ENCODE measurements at places on chromosomes 4 and X.

DNA sequence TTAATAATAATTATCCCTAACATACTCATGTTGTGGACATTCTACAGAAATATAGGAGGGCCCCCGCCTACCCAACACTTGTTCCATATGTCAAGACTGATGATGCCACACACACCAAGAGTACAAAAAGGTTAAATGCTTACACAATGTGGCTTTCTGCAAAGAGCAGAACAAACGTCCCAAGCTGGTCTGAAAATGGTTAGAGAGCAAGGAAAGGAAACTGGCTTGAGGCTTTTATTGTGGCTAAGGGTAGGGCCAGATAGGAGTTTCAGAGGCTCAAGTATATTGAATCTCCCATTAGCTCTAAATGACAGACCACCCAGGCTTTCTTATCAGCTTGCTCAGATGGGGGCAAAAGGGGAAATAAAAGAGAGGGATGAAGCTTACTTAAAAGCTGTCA lies 134.1 kb upstream of the C1QTNF7 start:
- no peak for DNase-seq

DNA sequence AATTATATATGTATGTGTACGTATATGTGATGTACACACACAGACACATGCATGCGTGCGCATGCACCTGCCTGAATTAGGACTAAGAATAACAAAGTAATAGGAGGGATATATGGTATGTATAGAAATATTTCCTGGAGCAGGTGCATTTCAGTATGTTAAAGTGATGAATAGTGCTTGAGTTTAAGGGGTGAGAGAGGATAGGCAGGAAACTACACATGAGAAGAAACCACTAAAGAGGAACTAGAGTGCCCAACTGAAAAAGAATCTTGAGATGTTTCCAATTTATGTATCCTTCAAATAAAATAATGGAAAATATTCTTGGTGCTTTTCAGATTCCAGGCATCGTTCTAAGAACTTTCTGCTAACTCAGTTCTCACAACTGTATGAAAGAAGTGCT lies 52.6 kb upstream of the UNC5C start:
- no peak for DNase-seq

DNA sequence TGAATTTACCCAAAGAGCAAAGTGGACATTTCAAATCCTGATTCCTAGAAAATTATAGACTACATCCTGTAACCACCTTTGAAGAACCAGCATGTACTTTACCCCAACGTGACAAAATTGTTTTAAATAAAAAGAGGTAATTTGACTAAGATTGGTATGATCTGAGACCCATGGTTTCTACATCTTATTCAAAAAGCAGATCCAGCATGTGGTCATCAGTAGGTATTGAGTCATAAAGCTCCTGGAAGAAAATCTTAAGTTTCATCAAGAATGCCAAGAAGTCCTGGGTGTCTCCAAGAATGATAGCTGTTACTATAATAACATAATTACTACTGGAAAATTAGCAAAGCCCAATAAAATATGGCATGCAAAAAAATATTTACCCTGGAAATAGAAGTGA lies 61.8 kb downstream of the NFKB1 start:
- no peak for DNase-seq

GRCh38 chr4:155929833-155930232 lies 23.8 kb downstream of the CTSO start:
- no peak for DNase-seq

- no peak for DNase-seq
Measured at GRCh38 chr4:188332265-188332664, 193.0 kb downstream of the TRIML1 start.

GRCh38 chrX:123298026-123298425 lies 113.9 kb downstream of the GRIA3 start:
- DNase-seq, result no peak

DNA sequence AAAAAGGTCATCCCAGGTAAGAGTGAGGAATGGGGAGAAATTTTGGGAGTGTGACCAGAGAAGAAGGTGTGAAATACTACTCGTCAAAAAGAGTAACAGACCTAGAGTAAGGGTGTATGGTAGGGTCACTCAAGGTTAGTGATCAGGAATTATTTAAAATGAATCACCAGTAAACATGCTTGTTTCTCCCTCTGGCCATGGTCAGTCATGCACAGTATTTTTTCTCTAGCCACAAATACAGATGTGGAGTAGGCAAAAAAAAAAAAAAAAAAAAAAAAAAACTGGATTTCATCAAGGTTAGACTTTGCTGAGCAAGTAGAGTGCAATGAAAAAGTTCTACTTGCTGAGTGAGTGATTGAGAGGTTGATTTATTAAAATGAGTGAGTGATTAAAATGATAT lies 34.2 kb upstream of the SLIT2 start:
- DNase-seq, result no peak

- no peak for DNase-seq
Measured at GRCh38 chr4:173517781-173518424, 12.1 kb downstream of the HAND2 start.

GRCh38 chr4:26151615-26152014 lies 169.2 kb upstream of the RBPJ start:
- DNase-seq, result no peak

DNA sequence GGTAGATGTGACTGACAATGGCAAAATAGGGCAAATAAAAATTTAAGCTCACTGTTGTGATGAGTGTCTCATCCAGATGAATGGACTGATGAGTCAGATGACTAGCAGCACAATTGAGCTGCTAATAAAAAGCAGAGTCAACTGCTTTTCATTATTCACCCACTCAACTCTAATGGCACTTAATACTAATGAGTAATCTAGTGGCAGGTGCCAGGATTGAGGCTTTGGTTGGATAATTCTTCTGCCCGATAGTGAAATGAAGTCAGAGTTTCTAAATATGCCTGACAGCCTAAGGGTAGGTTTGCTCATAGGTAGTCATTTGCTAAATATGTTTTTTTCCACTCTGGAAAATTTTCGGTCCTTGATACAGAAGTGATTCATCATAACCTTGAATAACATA lies 10.4 kb downstream of the OGT start:
- no peak for DNase-seq

DNA sequence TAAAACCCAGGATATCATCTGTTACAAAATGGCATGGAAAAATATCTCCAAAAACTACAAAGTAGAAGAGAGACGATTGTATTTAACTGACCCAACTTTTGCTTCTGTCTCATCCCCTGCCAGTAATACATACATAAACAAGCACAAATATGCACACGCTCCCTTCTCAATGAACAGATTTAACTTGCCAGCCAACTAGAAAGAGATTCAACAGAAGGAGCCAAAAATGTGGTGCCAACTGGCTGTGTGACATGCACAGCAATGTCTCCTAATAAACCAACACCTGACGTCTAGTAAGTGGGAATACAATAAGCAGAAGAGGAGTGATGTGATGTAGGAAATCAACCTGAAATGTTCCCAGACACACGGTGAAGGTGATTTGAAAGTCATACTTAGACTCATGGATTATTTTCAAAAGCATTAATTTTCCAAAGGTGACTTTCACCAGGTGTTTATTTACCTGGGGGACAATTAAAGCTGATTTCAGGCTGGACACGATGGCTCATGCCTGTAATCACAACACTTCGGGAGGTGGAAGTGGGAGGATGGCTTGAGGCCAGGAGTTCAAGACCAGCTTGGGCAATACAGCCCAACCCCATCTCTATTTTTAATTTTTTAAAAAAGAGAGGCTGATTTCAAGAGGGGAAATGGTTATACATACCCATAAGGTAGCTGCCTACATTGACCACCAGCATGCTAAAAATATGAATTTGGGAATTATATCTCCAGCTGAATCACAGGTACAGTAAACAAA lies 33.7 kb downstream of the SH3RF1 start:
- no peak for DNase-seq

DNA sequence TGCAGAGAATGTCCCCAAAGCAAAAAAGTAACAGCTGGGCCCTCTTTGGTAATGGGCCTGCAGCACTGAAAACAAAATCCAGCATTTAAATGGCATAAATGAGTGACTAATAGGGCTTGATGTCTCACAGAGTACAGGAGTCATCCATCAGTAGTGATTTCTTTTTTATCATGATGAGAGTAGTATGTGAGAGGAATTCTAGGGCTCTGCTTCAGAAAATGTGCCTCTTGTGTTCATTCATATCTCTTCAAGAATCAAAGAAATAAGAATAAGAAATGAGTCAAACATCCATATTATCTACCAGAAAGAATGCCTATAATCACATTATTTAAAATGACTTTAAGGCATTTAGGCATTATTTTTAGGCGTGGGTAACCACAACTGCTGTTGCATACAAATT lies 792.9 kb upstream of the HTR2C start:
- DNase-seq, result no peak

GRCh38 chrX:56764153-56764974 lies 35.3 kb downstream of the NBDY start:
- DNase-seq, result peak; percentile 42

GRCh38 chr4:121096629-121097028 lies 24.3 kb upstream of the NDNF start:
- no peak for DNase-seq

- DNase-seq, result no peak
Measured at GRCh38 chrX:73831500-73831899, 268.5 kb downstream of the CHIC1 start.

GRCh38 chrX:153865321-153865580 lies 20.7 kb downstream of the L1CAM start:
- no peak for DNase-seq

GRCh38 chr4:33446953-33447352 lies 2726.8 kb downstream of the PCDH7 start:
- DNase-seq, result no peak

GRCh38 chrX:22177950-22178515 lies 94.7 kb upstream of the CBLL2 start:
- no peak for DNase-seq

DNA sequence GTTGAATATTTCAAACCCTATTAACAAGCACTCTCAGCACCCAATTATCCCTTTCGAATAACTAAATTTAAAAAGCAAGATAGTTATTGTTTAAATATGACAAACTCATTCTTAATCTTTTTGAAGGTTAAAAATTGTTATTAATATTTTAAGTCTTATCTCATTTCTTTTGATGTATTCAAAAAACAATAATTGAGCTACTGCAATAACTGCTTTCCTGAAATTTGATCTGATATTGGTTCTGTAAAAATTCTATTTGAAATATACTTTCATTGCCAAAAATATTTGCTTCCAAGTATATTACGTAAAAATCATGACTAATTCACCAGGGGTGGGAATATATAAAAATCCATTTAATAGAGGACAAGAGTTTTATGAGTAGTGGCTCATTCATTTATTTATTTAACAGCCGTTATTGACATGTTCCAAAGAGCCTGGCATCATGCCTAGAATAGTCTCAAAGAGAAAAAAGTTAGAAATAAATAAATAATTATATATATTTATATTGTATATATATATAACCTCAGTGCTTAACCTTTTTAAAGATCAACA lies 34.4 kb downstream of the GLRA3 start:
- DNase-seq, result no peak

- DNase-seq, result no peak
Measured at GRCh38 chrX:79133904-79134303, 10.6 kb upstream of the GPR174 start.

DNA sequence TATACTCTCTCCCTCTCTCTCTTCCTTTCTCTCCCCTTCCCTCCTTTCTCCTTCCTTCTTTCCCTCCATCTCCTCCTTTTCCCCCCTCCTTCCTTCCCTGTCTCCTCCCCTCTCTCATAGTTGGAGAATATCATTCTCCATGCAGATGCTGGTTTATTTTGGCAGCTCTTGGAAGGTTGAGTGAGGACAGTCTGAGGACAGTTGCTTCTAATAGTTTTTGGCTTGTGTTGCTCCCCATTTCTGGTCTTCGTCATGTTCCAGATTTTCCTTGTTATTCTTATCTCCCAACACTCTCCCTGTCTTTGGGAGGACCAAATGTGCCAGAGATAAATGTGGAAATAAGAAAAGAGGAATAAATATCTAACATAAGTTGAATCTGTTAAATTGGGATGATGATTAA lies 263.0 kb downstream of the FRMPD4 start:
- no peak for DNase-seq

GRCh38 chrX:108734426-108734825 lies 1.9 kb downstream of the IRS4 start:
- DNase-seq, result no peak

- DNase-seq, result no peak
Measured at GRCh38 chr4:81003597-81004111, 26.9 kb upstream of the BMP3 start.

- no peak for DNase-seq
Measured at GRCh38 chr4:99151452-99151851, 7.4 kb upstream of the ADH4 start.

DNA sequence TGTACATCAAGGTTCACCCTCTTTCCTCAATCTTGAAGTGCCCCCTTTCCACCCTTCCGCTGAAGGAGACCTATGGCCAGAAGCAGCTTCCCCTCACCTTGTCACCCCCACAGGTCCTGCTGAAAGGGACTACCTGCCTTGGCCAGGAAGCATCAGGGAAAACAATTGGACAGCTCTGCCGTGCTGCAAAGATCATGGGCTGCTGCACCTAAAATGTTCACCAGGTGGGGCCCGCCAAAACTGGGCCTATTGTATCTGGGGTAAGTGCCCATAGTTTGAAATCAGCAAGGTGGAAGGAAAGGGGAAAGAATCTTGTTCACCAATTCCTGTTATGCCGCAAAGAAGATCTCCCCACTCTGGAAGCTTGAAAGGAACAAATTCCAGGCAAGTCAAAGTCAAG lies 18.4 kb downstream of the GRIA3 start:
- no peak for DNase-seq

- DNase-seq, result no peak
Measured at GRCh38 chrX:134711135-134711921, 53.1 kb upstream of the PLAC1 start.

- DNase-seq, result no peak
Measured at GRCh38 chr4:101670897-101671296, 119.6 kb upstream of the BANK1 start.

DNA sequence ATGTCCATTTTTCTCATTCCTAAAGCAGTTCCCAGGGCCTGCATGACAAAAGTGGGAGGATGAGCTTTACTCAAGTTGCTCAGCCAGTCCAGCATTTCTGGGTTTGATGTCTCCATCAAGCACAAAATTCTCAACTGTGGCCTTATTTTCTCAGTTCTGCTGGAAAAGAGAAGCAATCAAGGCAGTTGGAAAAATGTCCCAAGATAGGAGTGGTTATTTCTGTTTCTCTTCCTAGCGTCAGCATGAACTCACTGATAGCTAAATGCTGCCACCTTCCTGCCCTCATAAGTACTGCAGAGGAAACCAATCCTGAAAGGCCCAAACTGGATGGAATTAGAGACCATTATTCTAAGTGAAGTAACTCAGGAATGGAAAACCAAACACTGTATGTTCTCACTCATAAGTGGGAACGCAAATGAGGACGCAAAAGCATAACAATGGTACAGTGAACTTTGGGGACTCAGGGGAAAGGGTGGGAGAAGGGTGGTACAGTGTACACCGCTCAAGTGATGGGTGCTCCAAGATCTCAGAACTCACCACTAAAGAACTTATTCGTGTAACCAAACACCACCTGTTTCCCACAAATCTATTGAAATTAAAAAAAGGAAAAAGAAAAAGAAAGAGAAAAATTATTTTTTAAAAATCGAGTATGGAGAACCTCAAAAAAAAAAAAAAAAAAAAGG lies 29.6 kb downstream of the ADH7 start:
- DNase-seq, result peak; percentile 21

GRCh38 chrX:107470198-107470597 lies 20.7 kb downstream of the FRMPD3 start:
- no peak for DNase-seq
